ENCODE measurements at places on chromosomes 3 and 15.

DNA sequence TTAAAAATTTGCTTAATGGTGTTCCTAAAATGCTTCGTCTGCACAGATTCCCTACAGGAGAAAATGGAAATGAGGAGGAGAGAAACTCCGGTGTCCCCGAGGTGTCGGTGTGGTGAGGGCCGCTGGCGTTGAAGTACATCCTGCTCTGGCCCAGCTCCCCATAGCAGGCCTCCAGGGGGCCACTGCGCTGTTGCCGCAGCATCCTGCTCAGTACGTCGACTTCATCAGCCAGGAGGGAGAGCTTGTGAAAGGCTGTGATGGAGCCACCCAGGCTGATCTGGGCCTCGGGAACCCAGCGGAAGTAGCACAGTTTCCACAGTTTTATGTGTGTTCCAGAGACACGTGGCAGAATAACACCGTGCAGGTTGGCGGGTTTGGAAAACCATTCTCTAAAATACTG is 37.8 kb downstream of the FAN1 start:
- DNase-seq, result no peak

- DNase-seq, result no peak
Measured at GRCh38 chr3:121624147-121624899, 31.1 kb downstream of the FBXO40 start.

DNA sequence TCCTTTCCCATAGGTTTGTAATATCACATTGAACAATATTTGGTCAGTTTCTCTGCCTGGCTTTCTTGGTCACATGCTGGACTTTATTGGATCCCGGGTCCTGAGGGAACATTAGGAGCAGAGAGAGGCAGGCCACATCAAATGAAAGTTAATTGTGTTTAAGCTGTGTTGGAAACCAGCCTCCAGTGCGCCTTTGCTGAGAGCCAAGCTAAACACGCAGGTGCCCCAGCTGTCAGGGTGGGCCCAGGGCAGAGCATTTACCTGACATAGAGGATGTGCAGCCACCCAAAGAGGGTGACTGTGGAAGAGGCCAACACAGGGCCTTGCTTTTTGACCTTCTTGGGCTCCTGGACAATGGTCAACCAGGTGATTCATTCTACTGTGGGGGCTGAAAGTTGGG is 149.3 kb downstream of the EBLN2 start:
- DNase-seq, result no peak

GRCh38 chr3:87546216-87546615 is 269.8 kb upstream of the POU1F1 start:
- no peak for DNase-seq

- no peak for DNase-seq
Measured at GRCh38 chr3:138479438-138479863, 45.0 kb downstream of the ESYT3 start.

GRCh38 chr15:34012461-34013028 is 26.5 kb downstream of the AVEN start:
- DNase-seq, result no peak

DNA sequence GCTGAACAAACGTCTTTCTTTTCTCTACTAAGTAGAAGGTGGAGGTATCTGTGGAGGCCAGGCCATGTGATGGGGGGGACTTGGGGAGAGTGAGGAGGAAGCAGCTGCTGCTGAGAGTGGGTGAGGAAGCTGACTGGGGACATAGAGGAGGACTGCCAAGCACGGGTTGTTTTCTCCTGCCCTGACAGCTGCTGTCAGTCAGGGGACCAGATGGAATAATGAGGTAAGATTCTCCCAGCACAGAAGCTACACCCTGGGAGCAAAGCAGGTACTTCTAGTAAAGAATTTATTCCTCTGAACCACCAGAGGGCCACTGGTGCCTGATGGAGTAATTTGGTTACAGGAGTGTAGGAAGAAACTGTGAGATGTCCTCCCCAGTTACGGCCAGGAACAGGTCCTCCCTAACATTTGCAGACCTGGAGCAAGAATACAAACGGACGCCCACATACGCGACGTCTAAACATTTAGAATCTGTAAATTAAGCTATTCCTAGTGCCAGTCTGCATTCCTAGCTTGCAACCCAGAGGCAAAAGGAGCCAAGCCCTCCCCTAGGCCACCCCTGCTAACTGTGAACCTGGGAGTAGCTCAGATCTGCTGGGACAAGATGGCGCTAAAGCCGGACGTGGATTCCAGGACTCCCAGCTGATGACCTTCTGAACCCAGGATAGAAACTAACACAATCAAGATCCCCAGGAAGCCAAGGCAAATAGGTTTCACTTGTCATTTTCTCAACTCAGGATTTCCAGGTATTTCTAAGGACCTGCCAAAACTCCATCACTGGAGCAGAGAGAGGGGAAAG is 14.8 kb downstream of the CRYGS start:
- no peak for DNase-seq

DNA sequence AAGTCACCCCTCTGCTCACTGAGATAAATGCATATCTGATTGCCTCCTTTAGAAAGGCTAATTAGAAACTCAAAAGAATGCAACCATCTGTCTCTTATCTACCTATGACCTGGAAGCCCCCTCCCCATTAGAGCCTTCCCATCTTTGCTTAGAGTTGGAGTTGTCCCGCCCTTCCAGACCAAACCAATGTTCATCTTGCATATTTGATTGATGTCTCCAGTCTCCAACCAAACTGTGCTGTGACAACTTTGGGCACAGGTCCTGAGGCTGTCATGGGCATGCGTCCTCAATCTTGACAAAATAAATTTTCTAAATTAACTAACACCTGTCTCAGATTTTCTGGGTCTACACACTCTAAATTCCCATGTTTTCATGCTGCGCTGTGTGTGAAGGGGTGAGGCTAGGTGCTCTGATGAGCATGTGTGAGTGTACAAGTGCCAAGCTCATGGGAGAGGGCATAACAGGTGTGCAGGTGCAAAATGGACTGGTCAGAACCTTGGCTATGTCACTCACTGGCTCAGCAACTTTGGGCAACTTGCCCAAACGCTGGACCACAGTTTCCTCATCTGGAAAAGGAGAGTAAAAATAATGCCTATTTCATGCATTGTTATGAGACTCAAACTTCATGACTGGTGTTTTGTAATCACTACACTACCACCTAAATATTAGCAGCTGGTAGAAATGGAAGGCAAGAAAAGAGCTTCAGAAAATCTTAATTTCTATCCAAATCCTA is 7.2 kb downstream of the DAPK2 start:
- no peak for DNase-seq

GRCh38 chr3:129453732-129454131 is 13.7 kb downstream of the IFT122 start:
- no peak for DNase-seq

GRCh38 chr3:110579840-110580550 is 491.6 kb upstream of the NECTIN3 start:
- DNase-seq, result no peak

- DNase-seq, result no peak
Measured at GRCh38 chr3:172021164-172021563, 18.2 kb upstream of the FNDC3B start.

DNA sequence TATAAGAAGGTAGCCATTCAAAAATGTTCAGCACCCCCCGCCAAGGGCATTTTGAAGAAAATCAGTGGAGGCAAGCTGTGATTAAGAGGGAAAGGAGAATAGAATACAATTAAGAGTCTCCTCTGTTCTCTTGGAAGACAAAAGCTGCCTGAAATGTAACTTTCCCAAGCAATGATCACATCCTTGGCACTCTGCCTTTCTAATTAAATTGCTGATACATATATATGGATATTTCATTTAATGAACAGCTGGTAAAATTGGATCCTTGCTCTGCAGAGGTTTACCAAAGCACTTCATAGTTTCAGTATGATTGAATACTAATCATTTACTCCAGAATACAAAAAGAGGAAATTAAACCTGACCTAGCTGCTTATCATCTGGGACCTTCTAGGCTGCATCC is 10.4 kb downstream of the COL6A6 start:
- no peak for DNase-seq

- DNase-seq, result no peak
Measured at GRCh38 chr3:134722969-134723368, 72.1 kb upstream of the EPHB1 start.

DNA sequence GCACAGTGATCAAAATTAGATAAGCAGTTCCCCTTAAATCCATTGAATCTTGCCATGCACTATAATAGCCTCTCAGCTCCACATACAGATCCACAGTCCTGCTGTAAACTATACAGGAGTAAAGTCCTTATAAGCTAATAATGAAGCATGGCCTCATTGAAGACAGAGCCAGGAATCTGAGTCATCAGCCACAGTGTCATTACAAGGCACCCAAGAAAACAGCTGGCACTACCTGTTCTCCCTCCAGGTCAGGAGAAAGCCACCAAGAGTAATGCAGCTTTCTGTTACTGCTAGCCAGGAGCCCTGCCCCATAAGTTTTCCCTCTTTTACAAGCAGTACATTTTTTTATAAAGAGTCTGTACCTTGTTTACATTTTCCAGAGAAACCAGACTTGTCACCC is 27.3 kb downstream of the WDR49 start:
- no peak for DNase-seq

DNA sequence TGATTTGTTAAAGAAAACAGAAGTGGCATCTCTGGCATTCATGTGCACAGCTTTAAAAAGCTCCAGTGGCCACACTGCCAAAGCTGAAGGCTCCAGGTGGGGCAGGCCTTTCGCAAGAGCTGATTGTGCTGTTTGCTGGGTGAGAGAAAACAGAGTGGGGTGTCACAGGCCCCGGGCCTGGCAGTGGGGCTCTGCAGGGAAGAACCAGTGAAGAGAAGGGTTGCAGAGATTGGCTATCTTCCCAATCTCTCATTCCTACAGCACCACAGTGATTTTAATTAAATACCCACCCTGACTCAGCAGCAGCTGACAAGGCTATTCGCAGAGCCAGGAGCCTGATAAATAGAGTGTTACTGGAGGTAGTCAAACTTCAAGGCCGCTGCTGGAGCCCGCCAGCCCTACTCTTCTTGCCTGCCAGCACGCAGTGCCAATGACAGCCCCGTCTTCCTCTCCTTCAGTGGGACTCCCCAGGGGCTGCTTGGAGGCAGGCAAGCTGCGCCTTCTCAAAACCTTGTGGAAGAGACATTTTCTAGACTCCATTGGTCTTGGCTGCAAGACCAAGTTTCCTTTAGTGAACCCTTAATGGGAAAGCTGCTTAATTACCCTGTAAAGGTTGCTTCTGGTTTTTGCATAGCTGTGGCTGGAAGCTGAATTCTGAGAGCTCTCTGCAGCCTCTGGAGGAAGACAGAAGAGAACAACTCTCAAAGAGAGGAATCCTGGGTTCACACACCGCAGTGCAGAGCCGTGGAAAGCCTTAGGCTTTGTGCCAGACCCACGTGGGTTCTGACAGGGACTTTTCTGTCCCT is 225.8 kb upstream of the SLCO3A1 start:
- DNase-seq, result no peak

DNA sequence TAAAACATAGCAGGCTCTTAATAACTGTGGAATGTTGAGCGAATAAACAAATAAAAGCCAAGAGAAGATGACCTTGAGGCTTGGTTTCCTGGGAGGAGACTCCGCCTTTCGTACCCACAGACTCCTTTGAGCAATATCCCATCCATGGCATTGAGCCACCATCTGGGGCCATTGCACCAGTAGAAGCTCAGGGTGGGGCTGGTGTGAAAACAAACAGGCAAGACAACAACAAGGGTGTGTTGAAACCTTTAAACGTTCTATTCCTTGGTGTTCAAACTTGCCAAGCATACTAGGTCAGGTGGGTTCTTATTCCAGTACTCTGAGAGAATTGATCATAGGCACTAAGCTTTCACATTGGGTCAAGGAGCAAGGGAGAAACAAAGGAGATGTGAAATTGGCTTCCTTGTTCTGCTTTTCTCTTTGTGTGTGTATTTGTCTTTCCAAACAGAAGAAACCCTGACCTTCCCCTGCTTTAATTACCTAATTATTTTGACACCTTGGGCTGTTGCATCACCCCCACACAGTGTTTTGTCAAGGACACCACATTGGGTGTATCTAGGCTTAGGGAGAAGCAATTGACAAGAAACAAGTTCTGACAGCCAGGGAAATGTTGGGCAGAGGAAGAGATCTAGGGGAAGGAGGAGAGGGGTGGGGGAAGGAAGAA is 105.1 kb upstream of the BCL6 start:
- DNase-seq, result no peak

DNA sequence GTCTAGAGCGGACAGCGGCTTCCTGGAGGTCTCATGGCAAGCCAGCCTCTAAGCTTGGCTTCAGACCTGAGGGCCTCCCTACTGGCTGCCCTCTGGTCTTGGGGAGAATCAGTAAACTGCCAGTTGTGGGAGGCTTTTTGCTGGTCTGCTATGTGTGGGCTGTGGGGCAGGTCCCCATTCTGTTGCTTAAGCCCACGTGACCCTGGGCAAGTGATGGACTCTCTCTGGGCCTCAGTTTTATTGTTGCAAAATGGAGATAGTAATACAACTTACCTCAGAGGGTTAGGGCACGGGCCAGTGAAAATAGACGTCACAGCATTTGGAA is 61.7 kb downstream of the SLC6A6 start:
- DNase-seq, result no peak

- no peak for DNase-seq
Measured at GRCh38 chr15:85642693-85643066, 152.0 kb downstream of the KLHL25 start.

- no peak for DNase-seq
Measured at GRCh38 chr3:49714728-49715550, 4.5 kb downstream of the AMIGO3 start.
